ENCODE measurements at places on chromosomes 2 and 18. TPM values are rescaled to one million over a fixed set of nuclear protein-coding genes. Genes with fewer than 3 reads are reported as not detected.

The GCKR gene
- 1.2 TPM for total RNA-seq

DNA sequence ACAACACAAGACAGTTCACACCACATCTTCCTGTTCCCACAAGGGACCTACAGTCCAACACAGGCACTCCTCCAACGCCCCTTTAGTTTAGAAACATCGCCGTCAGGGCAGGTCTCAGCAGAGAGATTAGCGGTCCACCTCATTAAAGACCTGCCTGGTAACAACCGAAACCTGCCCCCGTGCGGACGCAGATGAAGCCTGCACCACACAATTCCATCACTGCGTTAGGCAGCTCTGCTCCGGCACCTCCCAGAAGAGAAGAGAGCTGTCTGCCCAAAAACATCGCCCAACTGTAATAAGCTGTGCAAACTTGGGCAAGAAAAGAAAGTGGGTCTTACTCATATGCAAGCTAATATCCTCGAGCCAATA is 32.7 kb downstream of the ZNF516 start:
- DNase-seq, result no peak

DNA sequence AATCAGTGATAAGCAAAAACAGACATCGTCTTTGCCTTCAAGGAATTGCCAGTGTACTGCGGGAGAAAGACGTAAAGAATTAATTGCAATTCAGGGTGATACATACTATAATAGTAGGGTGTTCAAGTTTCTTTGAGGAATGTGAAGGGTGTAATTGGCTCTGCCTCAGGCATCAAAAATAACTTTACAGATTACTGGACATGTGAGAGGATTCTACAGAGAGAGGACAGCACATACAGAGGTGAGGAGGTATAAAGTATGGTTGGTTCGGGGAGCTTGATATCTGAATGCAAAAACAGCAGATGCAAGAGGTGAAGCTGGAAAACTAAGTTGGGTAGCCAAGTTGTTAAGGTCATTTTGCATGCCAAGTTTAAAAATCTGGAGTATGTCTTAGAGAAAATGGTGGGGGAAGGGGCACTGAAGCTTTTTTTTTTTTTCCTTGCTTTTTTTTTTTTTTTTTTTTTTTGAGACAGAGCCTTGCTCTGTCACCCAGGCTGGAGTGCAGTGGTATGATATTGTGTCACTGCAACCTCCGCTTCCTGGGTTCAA is 227.5 kb upstream of the FOSL2 start:
- DNase-seq, result no peak

DNA sequence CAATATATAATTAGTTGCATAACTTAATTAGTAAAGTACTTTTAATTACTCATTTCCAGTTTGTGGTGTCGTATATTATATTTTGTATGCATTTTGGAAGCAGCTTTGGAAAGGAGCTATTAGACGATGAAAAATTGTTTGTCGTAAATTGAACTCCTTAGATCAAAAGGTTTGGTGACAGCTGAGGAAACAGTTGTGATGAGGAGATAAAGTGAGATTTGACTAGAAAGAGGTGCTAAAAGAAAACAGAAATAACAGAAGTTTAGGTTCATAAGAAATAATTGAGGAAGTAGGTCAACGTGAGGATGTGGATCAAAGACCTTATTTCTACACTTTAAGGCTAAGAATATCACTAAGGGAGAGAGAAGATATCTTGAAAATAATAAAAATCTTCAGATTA is 141.9 kb upstream of the NETO1 start:
- no peak for DNase-seq

- no peak for DNase-seq
These were observed 222.8 kb downstream of the SOX11 start for GRCh38 chr2:5914811-5915611.

GRCh38 chr2:207150284-207150683 is 15.5 kb downstream of the KLF7 start:
- no peak for DNase-seq

The RAB27B gene
- not detected for total RNA-seq

The MLPH gene
- total RNA-seq, result not detected

DNA sequence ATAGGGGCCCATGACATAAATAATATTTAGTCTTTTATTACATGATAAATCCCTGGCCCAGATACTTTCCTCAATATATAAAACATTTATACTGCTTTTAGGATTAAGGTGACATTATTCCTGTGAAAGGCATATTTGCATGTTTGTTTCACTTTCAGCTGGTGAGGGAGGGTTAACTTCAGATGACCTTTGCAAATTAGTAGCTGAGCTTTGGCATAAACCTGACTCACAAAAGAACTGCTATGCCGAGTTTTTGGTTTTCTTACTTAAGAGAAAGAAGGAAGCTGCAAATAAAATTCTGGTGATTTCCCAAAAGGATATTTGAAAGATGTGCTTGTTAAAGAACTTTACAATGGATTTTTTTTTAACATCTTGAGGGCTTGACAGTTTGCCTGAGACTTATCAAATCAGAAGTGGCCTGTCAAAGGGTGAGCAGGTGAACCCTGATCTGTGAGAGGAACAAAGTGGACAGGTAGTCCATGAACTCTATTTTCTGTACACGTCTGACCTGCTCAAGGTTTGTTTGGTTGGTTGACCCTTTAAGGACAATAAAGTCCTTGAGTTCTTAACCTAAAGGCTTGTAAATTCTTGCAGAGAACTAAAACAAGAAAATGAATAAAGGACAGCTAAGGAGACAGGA is 93.5 kb downstream of the FAM124B start:
- no peak for DNase-seq

- DNase-seq, result peak; percentile 21
These were observed 355.2 kb upstream of the UBE2E3 start for GRCh38 chr2:180625006-180625844.

DNA sequence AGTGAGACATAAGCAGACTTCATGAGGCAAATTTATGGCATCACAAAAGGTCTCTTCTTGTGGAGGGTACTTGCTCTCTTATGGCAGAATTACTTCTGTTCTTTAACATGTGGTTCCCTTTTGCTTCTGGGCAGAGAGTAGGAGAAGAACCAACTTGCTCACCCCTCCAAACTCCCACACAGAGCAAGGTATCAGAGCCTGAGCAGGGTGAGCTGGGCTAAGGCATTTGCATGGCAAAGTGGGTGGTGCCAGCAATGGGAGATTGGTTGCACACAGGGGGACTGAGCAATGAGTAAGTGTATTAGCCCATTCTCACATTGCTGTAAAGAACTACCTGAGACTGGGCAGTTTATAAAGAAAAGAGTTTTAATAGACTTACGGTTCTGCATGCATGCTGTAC is 64.2 kb upstream of the ITGB6 start:
- DNase-seq, result no peak

- no peak for DNase-seq
These were observed 72.5 kb upstream of the APCDD1 start for GRCh38 chr18:10381951-10382350.

DNA sequence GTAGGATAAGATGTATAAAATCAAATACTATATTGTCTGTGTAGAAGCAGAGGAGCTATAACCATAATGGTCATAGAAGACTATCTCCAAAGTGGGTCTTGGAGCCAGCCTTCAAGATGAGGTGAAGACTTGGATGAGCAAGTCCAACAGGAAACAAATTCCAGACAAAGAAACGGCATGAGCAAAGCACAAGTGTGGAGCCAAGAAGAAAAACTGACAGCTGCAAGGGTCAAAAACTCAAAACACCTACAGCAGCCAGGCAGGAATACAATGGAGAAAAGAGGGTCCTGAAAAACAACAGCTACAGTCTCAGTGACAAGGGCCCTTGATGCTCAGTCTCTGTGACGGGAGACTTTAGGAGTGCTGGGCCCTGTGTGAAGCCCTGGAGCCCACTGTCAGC is 102.4 kb downstream of the STK39 start:
- DNase-seq, result no peak

The SCLY gene
- 28.6 TPM for total RNA-seq

Data from endothelial cell of umbilical vein (primary cell).